ENCODE measurements at places on chromosomes 12 and 14.

GRCh38 chr14:34450542-34450915, 11.5 kb downstream of the SPTSSA start:
- peak; percentile 59 for DNase-seq

GRCh38 chr12:6542209-6543009, 8.1 kb downstream of the GAPDH start:
- DNase-seq, result no peak

GRCh38 chr12:131030472-131031328, 77.0 kb downstream of the ADGRD1 start:
- DNase-seq, result no peak

- DNase-seq, result no peak
These were observed 14.3 kb downstream of the RFLNA start for GRCh38 chr12:124309231-124309630.

DNA sequence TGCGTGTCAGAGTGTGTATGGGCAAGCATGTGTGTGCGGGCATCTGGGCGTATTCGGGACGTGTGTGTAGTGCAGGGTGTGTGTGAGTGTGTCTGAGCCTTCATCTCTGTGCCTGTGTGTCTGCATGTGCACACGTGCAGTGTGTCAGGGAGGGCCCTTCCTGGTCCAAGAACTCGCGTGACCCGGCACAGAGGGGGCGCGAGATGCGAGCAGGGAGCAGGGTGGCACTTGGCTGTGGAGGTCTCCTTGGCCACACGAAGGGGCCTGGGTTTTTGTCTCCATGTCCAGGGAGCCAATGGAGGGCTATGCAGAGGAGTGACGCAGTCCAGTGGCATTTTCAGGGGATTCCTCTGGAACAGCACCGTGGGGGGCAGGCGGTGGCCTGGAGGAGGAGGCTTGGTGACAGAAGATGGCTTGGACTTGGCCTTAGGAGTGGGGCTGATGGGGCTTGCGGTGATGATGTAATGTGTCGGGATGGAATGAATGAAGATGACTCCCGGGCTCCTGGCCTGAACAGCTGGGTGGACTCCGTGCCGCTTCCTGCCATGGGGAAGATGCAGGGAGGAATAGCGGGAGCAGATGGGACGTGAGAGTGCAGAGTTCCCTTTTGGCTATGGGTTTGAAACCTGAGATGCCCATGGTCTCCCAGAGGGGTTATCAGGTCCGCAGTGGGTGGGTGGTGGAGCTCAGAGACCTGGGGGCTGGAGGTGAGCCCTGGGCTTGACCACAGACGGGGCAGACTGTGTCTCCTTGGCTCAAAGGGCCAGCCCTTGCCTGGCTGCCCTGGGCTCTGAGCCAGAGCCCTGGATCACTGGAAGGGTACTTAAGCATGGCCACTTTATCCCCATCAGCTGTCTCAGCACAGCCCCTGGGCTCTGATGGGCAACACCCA, 208.3 kb downstream of the PHETA1 start:
- DNase-seq, result no peak

- DNase-seq, result peak; percentile 57
These were observed 50.5 kb downstream of the B4GALNT3 start for GRCh38 chr12:510071-510825.

DNA sequence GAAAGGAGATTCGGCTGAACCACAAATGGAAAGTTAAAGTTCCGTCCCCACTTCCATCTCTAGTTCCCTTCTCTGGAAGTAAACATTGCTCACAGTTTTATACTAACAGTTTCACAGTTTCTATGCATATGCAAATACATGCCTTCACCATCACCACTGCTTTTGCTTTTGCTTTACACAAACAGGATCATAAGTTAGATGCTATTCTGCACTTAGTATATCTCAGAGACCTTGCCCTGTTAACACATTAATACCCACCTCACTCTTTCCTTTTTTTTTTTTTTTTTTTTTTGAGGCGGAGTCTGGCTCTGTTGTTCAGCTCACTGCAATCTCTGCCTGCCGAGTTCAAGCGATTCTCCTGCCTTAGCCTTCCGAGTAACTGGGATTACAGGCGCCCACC, 890 bp downstream of the TEP1 start:
- peak; percentile 14 for DNase-seq

DNA sequence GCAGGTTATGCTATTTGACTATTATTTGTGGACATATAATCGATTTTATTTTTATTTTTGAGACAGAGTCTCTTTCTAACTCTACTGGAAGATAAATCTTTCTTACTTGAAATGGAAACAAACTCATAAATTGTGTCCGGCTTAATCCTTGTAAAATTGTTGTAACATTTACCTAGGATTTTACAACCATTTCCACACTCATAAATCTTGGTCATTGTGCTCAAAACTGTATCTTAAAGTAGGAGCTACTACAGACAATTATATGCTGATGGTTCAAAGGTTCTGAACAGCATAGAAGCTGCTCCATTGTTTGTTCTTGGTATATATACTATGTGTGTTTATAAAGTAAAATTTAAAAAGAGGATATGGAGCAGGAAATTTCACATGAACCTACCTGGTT, 4.6 kb upstream of the ARF6 start:
- DNase-seq, result no peak

- DNase-seq, result no peak
These were observed 11.2 kb upstream of the AK7 start for GRCh38 chr14:96380735-96381134.

- DNase-seq, result no peak
These were observed 32.9 kb upstream of the EEA1 start for GRCh38 chr12:92961949-92962348.

DNA sequence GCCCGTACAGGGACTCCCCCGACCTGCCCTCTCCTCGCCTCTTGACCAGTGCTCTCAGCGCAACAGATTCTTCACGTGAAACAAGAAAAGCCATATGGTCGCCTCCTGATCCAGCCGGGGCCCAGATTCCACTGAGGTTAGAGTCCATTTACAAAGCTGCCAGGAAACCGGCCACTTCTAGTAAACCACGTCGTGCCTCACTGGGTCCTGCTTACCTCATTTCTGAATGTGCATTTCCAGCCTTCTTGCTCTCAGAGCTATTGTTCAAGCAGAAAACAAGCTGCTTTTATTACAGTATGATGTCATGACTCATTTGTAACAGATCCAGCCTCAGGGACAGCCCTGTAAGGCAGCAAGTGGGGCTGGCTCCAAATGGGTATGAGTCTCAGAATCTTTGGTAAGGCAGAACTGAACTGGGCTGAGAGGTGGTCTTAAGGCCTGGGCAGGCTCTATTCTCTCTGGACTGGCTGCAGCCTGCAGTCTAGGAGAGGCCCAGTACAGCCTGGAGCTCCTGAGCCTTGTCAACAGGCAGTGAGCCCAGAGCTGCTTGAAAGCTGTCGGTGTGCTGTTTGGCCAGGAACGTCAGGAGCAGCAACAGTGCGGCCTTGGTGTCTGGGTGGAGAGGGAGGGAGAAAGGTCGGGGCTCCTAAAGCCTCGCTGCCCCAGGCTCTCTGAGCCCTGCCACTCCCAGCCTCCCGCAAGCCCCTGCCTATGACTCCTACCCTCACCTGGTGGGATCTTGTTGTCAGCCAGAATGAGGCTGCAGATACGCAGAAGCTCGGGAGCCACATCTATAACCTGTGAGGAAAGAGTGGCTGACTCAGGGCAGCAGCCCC, 8.3 kb downstream of the REC8 start:
- DNase-seq, result no peak

GRCh38 chr12:54378796-54379397, 5.6 kb downstream of the ZNF385A start:
- no peak for DNase-seq

GRCh38 chr12:3904999-3905398, 31.8 kb upstream of the PARP11 start:
- no peak for DNase-seq

- no peak for DNase-seq
These were observed 629.3 kb downstream of the DIO2 start for GRCh38 chr14:79581912-79582576.

Data from DMS79 treated with DMSO at 0.1 percent for 48 hours (cell line).